GM04504 (cell line): ENCODE measurements at places on chromosomes 1 and 21.

- no peak for DNase-seq
Measured at GRCh38 chr21:24444736-24445135, 1162.5 kb downstream of the MRPL39 start.

DNA sequence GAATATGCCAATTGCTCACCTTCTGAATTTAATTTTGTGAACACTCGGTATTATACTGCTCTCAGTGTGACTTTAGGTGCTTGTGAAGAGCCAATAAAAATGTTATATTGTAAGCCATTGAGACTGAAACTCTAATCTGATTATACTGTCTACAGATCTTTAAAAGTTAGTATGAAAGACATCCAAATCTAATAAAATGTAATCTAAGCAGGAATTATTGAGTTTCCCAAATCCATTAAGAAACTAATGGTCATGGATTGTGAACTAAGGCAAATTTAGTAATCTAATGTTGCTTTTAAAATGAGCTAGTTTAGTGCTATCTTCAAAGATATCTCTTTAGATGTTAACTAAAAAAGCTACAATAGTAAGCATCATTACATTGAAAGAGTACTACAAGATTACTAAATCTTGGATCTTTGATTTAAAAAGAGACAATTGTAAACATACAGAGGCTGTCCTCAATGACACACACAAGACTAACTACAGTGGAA lies 1132.4 kb upstream of the B3GALT2 start:
- DNase-seq = no peak

DNA sequence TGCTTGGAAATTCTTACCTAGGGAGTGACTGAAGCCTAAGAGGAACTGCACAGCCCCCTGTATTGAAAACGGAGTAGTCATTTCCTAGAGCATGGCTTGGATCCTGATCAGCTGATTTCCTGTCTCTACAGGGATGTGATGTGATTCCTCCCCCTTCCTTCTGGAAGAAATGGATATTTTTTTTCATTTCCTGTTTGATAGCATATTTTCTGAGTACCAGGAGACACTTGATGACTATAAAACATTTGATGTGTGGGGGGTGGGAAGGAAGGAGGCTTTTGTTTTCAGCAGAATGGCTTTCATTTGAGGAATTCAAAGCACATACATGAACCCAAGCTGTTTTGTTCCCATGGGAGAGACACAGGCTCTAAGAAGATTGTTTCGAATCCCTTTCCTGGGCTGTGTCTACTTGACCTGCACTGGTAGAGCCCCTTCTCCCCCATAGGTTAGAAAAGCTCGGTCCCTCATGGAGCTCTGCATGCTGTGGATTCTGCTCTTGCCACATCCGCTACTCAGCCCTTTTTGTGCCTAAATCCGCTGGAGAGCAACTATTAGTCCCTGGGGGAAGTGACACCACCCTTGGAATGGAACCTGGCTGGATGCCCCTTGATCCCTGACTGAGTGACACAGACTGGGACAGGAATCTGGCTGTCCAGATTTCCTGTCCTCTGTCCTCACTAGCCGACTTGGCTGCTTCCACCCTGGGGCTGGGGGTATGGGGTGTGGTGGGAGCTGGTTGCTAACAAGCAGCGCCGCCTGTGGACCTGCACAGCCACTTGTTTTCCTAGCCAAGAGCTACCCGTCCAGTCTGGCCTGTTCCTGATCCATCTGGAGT lies 71.8 kb upstream of the MACF1 start:
- no peak for DNase-seq

DNA sequence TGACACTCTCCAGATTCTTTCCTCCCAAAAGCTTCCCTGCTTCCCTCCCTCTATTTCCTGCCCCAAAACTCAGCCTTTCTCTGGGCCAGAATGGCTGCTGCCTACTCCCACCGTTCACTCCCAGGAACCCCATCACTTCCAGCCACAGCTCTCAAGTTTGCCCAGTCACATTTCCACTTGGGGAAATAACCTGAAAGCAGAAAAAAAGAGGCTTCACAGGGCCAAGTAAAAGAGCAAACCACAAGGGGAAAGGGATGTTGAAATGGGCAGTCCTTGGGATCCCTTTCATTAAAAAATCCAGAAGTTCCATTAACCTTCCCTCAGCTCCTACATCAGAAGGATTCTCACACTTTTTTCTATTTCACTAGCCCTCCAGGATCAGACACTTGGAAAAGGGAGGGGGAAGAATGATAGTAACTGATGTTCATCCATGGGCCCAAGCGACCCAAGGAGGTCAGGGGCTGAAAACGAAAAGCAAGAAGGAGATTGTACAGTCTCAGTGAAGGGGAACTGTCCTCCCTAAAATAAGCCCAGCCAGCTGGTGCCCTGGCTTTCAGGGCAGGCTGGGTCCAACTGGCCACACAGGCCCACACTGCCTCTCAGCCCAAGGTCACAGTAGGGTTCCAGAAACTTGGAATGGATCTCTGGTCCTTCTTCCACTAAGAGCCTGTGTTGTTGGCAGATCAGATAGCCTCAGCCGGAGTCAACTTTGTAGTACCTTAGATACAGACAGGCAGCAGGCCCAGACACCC lies 49.7 kb downstream of the DMAP1 start:
- no peak for DNase-seq

DNA sequence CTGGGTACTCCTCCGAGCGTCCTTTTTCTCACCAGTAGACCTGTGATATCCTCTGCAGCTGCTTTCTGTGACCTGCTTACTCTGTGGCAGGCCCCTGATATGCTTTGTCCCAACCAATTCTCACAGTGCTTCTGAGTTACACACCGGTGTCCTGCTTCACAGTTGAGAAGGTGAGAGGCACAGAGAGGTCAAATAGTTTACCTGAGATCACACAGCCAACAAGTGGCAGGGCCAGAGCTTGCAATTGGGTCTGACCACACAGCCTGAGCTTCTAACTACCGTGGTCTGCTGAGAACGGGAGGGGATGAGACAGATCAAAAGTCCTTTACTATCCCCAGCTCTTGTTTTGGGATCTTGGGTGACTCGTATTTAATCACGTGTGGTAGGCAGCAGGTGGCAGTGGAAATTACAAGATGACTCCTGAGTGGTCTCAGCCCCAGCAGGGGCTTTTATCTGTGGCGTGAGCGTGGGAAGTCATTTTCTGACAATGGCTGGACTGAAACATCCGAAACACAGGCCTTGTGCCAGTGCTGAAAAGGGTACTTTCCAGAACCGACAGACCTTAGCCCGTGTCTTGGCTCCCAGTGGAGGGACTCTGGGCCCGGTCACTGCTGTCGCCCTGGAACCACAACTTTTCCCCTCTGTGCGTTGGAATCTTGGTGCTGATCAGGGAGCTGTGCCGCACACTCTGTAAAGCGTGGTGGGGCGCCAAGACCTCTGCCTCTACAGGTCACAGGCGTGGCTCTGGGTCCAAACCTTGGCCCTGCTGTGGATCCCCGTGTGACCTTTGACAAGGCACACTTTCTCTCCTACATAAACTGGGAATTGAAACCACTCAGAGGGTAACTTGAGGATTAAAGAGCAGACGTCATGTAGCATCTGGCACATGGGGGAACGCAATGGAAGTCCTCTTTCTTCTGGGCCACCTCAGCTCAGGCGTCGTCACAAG lies 11.9 kb downstream of the THEMIS2 start:
- DNase-seq = no peak

DNA sequence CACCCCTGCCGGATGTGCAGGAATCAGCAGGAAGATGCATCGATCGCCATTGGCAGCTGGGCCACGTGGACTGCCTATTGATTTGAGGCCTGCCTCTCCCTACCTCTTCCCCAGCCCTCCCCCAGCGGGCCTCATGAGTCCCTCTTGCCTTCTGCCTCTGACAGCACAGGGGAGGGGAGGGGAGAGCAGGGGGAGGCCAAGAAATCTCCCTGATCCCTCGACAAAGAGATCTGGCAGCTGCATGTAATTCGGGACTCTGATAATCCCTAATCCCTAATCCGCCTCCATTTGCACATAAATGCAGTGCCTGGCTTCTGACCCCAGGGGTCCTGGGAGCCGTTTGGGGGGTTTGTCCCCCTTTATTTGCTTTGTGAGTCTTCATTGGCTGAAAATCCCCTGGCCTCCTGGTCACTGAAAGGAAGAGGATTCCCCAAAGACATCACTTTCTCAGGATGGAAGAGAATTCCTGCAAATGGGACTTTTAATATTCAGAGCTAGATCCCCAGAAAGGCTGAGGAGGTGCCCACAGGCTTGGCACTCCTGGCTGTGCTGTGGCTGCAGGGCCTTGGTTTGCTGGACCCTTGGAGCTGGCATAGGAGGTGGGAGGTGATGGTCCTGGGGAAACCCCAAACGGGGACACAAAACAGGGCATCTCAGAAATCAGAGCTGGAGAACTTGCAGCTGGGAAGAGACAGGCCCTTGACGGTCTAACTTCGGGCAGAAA lies 239.4 kb upstream of the POU3F1 start:
- DNase-seq = no peak

- DNase-seq = no peak
Measured at GRCh38 chr1:108043707-108044106, 78.7 kb upstream of the VAV3 start.

- DNase-seq = no peak
Measured at GRCh38 chr1:31054349-31054748, 11.2 kb downstream of the PUM1 start.

GRCh38 chr1:7475691-7476090 lies 295.4 kb upstream of the VAMP3 start:
- DNase-seq = no peak

DNA sequence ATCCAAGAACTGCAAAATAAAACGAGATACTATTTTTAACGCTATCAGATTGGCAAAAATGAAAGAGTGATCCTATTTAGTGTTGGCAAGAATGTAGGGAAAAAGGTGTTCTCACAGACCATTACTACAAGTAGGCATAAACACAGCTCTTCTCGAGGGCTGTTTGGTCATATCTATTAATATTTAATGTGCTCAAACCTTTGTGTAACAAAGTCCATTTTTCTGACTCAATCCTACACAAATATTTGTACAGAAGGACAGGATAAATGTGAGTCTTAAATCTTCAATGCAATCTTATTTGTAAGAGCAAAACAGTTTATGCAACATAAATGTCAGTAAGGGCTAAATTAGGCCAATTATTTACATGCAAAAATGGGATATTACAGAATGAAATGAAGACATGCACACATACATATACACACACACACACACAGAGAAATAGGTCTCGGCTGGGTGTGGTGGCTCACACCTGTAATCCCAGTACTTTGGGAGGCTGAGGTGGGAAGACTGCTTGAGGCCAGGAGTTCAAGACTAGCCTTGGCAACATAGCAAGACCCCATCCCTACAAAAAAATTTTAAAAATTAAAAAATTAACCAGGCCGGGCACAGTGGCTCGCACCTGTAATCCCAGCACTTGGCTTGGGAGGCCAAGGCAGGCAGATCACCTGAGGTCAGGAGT lies 17.7 kb downstream of the DHCR24 start:
- no peak for DNase-seq

DNA sequence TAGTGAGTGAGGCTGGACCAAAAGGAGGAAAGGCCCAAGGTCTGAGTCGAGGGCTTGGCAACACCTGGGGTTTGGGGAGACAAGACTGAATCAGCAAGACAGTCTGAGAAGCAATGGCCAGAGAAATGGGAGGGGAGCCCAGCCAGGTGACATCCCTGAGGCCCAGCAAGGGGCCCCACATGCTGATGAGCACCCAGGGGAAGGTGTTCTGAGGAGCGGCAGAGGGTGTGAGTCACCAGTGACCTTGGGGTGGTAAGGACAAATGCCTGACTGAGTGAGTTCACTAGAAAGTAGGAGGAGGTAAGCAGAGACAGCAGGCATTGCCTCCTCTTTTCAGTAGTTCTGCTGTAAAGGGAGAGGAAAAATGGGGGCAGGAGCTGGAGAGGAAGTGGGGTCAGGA lies 192.4 kb upstream of the GALNT2 start:
- DNase-seq = no peak

- DNase-seq = no peak
Measured at GRCh38 chr1:109514846-109515245, 5.3 kb upstream of the AMIGO1 start.

GRCh38 chr1:26072305-26072704 lies 4.9 kb upstream of the TRIM63 start:
- no peak for DNase-seq

- no peak for DNase-seq
Measured at GRCh38 chr1:43549921-43550597, 19.4 kb downstream of the PTPRF start.

GRCh38 chr1:207805841-207806421 lies 54.1 kb downstream of the CD46 start:
- peak; percentile 96 for DNase-seq

DNA sequence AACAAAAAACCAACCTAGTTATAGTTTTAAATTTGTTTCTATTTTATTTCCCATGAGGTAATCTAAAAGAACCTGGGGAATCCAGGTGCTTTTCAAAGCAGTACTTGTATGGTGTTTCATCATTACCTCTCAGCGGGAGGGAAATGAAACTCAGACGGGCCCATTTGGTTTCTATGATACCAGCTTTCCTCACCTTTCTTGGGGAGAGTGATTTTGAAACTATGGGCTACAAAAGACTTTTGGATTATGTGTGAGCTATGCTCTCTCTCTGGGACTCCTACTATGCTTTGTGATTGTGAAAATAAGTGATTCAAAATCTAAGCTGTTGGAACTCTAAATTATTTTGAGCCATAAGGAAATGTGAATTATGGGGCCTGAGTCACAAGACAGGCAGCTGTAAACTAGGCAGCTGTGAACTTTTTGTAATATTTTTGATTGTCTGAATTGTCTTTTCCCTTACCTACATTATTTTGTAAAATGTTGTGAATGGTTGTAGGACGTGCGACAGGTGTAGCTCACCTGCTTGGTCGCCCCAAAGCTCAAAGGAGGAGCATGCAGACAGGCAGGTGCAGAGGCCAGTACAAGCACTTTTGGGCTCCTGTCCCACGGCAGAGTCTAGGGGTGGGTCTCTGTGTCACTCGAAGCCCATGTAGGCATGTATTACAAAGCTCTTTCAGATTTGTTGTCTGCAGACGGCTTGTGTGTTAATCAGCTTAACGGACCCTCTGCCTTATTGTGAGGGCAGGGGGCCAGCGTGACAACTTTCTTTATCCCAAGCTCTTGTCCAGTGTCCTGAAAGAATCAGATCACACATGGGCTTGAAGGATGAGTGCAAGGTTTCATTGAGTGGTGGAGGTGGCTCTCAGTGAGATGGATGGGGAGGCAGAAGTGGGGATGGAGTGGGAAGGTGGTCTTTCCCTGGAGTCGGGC lies 64.8 kb upstream of the BACH1 start:
- DNase-seq = no peak

- DNase-seq = no peak
Measured at GRCh38 chr1:96588416-96588995, 133.1 kb upstream of the PTBP2 start.

- no peak for DNase-seq
Measured at GRCh38 chr1:221565711-221566110, 176.2 kb downstream of the DUSP10 start.

DNA sequence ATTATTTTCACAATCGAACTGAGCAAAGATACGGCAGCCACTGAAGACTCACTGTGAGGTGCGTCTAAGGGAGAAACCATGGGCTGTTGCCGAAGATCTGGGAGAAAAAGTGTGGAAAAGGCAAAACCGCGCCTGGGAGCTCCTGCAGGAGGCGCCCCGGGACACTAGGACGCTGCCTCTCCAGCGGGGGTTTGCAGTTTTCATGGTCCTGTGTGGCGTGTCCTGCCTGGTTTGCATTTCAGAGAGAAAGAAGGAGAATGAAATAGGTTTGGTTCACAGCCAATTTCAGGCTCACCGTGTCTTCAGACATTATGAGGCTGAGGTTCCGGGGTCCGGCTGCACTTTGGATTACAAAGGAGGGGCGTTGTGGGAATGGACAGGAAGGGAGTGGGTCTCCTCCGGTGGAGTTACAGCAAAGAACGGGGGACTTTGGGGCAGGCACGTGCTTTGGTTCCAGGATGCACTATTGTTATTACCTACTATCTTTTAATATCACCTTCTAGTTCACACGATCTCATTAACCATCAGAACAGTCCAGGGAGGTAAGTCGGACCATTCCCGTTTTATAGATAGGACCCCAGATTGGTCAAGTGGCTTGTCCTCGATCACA lies 179.8 kb downstream of the DYRK1A start:
- no peak for DNase-seq
